ENCODE measurements at places on chromosomes 7 and 10.
A peak's percentile ranks its signal among the peaks of the same experiment; 100 is the strongest.

GRCh38 chr10:11207560-11207844, 189.8 kb downstream of the CELF2 start:
- no peak for DNase-seq

GRCh38 chr10:60869652-60870415, 74.2 kb downstream of the RHOBTB1 start:
- DNase-seq, result no peak

DNA sequence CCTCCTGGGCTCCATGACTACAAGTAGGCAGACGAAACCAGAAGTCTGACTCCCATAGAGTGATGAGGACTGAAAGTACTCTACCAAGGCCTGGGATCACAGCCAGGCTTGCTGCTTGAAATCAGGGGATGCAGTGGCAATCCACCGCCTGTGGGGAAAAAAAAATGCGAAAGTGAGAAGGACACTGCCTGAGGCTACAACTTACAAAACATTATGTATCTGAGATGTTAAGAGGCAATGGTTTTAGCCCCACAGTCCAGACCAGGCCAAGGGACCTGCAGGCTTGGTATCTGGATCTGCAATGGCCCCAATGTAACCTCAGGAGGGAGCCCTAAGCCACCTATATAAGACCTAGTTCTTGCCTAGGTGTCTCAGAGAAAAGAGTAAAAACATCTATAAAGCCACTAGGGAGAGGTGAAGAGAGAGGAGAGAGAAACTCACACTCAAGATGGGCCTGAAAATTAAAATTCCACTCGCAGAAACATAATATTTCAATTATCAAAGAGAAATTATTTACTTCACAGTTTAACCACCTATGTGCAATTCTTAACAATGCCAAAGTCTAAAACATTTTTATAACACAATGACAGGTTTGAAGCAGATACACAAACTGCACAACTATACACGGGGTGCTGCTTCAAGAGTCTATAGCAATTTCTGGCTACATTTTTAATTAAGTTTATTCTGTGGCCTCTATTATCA, 13.9 kb downstream of the DNAJC1 start:
- peak; percentile 45 for DNase-seq

- no peak for DNase-seq
Measured at GRCh38 chr7:37408291-37409228, 40.1 kb downstream of the ELMO1 start.

DNA sequence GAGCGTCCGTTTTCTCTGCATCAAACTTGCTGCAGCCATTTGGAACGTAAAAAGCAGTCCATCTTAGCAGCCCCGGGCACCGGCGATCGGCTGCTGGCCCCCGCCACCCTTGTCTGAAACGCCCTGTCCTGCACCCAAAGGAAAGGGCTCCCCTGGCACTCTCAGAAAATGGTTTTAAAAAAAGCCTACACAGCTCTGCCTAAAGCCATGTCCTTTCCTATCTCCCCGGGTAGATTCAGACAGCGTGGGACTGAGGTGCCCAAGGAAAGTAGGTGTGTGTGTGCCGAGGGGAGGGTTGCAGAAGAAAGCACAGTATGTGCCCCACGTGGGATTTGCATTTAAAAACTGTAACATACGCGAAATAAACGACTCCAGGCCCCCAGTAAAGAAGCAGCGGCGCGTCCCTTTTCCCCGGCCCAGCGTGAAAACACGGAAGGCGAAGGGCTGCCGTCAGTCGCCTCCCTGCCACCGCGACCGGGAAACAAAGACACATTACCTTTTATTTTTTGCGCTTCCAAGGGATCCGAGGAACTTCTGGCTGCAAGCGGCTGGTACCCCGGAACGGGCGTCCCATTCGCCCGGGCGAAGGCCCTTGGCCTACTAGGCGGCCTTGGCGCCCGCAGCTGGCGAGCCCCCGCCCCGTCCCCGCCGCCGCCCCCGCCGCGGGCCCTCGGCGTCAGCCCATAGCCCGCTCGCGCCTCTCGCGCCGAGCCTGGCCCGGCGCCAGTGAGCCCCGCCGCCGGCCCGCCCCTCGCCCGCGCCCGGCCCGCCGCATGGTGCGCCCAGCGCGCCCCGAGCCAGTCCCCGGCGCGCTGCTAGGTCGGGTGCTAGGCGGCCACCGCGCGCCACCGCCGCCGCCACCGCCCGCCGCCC, 304.6 kb downstream of the PRPF18 start:
- peak; percentile 44 for DNase-seq

DNA sequence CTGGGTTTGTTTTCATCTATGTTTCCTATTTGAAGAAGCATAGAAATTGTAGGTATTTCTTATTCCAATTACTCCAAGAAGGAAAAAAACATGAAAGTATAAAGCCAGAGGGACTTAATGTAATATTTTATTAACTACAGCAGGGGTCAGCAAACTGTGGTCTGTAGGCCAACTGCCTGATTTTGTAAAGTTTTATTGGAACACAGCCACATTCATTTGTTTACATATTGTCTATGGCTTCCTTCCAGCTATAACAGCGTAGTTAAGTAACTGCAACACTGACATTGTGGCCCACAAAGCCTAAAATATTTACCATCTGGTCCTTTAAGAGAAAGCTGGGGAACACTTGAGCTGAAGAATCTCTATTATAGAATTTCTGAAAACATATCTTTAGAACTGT, 306.2 kb downstream of the BICC1 start:
- peak; percentile 61 for DNase-seq

DNA sequence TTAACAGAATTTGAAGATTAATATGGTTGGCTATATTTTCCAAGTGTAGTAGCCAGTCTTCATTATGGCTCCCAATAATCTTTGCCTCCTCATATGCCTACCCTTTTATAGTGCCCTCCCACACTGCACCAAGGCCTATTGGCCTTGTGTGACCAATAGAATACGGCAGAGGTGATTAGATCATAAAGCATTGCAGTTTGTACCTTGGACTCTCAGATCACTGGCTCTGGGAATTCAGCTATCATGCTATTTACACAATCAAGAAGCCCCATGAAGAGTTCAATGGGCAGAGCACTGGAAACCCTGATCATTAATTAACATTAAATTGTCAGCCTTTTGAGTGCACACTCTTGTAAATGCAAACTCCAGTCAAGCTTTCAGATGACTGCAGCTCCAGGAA, 154.5 kb upstream of the MAGI2 start:
- DNase-seq, result no peak

GRCh38 chr10:70987396-70988130, 99.2 kb upstream of the PCBD1 start:
- DNase-seq, result no peak

All from fibroblast of skin of right biceps (primary cell).